Placental pericyte (primary cell): ENCODE measurements at places on chromosomes 13 and 19. TPM values are rescaled to one million over a fixed set of nuclear protein-coding genes. Genes with fewer than 3 reads are reported as not detected.

The SPTBN4 gene
- total RNA-seq: 0.14 and 0.66 TPM in 2 replicates

The LILRB3 gene
- not detected in 2 replicates for total RNA-seq

The S1PR5 gene
- total RNA-seq: 2.0 and 10.5 TPM in 2 replicates

The LGALS7 gene
- not detected in 2 replicates for total RNA-seq

The CGB3 gene
- total RNA-seq: not detected in 2 replicates

The CPB2 gene
- not detected in 2 replicates for total RNA-seq
